T-helper 17 cell (primary cell): ENCODE measurements at places on chromosomes 13 and 19.

- no peak for DNase-seq
These were observed 73.4 kb downstream of the CBY2 start for GRCh38 chr13:45775401-45775963.

GRCh38 chr13:60811581-60811980 is 414.6 kb downstream of the TDRD3 start:
- no peak for DNase-seq

- no peak for DNase-seq
These were observed 12.1 kb upstream of the IL4I1 start for GRCh38 chr19:49908480-49909420.

DNA sequence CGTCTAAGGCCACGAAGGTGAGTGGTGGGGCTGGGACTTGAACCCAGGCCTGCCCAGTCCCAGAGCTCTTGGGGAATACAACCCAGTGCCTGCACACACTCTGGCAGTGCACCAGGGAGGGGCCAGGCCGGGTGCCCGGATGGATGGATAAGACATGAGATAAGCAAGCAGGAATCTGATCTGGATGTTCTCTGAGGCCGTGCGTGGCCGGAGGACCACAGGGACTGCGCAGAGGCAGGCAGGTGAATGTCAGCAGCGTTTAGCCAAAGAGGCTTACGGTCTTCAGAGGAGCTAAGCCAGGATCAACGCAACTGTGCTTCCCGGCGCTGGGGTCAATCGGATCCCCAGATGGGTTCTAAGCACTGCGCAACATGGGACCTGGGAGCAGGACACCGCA is 1.5 kb downstream of the ZNF787 start:
- DNase-seq: no peak

- DNase-seq: no peak
These were observed 47.2 kb downstream of the TM9SF2 start for GRCh38 chr13:99548448-99548847.

- no peak for DNase-seq
These were observed 68.6 kb downstream of the RAB20 start for GRCh38 chr13:110492679-110493593.

DNA sequence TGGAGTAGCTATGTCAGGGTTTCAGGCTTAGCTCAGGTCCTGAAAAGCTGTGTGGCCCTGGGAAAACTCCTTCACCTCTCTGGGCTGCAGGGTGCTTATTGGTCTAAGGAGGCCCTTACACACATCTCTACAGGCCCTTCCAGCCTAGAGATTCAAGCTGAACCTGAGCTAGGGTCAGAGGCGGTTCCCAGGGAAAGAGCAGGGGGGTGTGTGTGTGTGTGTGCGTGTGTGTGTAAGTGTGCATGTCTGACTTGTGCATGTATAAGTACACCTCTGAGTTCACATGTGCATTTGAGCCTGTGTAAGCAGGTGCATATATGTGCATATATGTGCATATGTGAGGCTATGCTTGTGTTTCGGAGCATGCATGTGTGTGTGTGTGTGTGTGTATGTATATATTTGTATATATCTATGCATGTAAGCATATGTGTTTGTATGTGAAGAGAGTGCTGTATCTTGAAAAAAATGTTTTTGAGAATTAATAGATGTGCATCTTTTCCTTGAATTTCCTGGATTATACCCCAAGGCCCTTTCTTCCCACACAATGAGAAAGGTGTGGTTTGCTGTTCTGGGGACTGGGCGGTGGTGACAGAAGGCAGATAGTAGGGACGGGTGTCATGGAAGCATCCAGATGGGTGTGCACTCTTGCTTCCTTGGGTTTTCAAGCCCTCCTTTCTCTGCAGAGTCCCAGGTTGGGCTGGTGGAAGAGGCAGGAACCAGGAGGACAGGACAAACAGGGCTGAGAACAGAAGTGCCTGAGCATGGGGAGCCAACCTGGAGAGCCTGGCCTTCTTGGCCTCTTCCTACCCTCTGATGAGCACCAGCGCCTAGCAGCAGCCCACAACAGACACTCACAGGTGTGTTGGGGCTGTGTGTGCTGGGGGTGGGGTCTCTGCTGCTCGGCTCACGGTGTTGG is 150.3 kb upstream of the TSHZ3 start:
- DNase-seq: no peak

- DNase-seq: no peak
These were observed 888 bp downstream of the NOTCH3 start for GRCh38 chr19:15199661-15200552.

DNA sequence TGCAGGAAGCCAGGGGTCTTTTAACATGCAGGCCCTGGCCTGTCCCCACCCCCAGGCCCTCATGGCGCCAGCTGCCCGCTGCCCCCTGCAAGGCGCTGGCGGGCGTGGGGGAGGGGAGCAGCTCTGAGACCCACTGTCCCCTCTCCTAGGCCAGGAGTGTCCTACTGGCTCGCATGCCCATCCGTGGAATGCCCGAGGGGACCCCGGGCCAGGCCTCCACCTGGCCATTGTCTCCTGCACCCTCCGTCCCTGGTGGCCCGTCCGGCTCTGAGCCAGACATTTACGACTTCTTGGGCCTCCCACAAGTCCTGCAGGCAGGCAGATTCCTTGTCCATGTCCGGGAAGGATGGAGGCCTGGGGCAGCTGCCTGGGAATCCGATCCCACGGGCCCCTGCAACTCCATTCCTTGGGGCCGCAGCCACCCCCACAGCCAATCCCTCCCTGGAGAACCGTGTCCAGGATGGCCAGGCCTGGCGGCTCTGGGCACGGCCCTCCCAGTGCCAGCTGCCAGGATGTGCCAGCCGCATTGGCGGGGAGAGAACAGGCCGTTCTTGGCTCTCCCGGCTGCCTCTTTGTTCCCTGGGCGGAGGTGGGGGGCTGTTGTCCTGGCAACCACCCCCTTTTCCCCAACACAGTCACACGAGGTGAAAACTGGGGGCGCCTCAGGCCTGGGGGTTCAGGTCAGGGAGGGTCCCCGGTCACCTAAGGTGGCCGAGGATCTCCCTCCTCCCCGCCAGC is 10.5 kb upstream of the PLIN3 start:
- DNase-seq: no peak
